Motor neuron (in vitro differentiated cells): ENCODE measurements at places on chromosomes 13 and 19. TPM values are rescaled to one million over a fixed set of nuclear protein-coding genes. Genes with fewer than 3 reads are reported as not detected.

DNA sequence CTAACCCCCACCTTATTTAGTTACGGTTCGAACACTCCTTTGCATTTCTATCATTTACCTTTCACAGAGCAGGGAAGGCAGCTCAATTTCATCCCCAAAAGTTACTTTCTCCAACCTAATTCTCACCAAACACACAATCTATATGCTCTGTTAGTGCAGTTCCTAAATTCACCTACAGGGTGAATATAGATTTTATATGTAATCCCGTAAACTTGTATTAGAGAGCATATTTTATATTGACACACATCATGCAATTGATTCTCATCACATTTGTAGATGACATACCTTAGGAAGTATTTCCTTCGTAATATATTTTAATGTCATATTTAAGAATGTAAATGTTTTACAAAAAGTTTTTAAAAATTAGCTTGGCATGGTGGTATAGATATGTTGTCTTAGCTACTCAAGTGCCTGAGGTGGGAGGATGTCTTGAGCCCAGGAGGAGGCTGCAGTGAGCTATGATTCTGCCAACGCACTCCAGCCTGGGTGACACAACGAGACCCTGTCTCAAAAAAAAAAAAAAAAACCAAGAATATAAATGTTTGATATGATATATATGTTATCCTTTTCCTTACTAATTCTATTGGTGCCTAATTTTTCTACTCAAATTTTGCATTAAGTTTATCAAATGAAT lies 57.3 kb upstream of the TNFRSF19 start:
- no peak for ATAC-seq

GRCh38 chr19:46367426-46367825 lies 20.5 kb downstream of the PPP5C start:
- ATAC-seq: no peak

GRCh38 chr13:81058916-81059290 lies 718.0 kb upstream of the SPRY2 start:
- ATAC-seq: no peak

LSM4 gene
- total RNA-seq: 139 and 155 TPM in 2 replicates

CYP4F8 gene
- 0.48 and 0.81 TPM in 2 replicates for total RNA-seq

SUPT20H gene
- total RNA-seq: 27.7 and 29.2 TPM in 2 replicates
